Stromal cell of bone marrow (primary cell): ENCODE measurements at places on chromosomes 12 and 14.
A peak's percentile ranks its signal among the peaks of the same experiment; 100 is the strongest.

- DNase-seq, result no peak
These were observed 18.9 kb downstream of the C2CD5 start for GRCh38 chr12:22525426-22525825.

- DNase-seq, result peak; percentile 53
These were observed 28.7 kb downstream of the MLXIP start for GRCh38 chr12:122107261-122107660.

DNA sequence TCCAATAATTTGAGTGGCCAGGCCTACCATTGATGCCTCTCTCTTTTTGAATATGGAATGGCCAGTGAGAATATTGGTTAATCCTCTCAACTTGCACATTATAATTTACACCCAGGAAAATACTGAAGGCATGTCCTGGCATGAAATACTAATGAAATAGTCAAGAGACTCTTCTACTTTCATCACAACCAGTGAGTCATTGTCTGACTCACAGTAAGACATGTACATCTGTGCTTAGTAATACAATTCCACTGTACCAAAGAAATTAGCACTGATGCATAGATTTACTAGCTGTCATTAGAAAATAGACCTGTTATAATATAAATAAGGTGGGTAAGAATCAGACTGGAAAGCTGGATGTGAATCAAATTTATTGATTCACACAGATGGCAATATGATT is 31.6 kb downstream of the KCNC2 start:
- DNase-seq, result peak; percentile 85

GRCh38 chr12:46390304-46390703 is 17.7 kb upstream of the SLC38A2 start:
- no peak for DNase-seq

- no peak for DNase-seq
These were observed 222.6 kb downstream of the NUAK1 start for GRCh38 chr12:105915997-105916759.

- DNase-seq, result no peak
These were observed 65.6 kb upstream of the DLK1 start for GRCh38 chr14:100660882-100661635.

- peak; percentile 9 for DNase-seq
These were observed 96.9 kb upstream of the FGD4 start for GRCh38 chr12:32302218-32303173.

GRCh38 chr14:60807971-60808370 is 73.4 kb downstream of the MNAT1 start:
- DNase-seq, result no peak

DNA sequence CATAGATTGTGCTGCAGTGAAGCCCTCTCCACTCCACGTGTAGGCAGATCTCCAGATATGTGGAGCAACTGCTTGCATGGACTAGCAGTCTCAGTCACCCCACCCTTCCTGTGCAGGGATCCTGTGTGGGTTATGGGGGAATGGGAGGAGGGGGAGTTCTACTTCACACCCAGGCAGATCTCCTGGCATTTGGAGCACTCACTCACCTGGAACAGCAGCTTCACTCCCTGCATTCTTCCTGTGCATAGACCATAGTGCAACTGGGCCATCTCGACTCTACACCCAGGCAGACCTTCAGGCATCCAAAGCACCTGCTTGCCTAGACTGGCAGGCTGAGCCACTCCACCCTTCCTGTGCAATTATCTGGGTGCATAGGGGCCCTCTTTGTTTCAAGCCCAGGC is 96.0 kb upstream of the PCED1B start:
- DNase-seq, result no peak

DNA sequence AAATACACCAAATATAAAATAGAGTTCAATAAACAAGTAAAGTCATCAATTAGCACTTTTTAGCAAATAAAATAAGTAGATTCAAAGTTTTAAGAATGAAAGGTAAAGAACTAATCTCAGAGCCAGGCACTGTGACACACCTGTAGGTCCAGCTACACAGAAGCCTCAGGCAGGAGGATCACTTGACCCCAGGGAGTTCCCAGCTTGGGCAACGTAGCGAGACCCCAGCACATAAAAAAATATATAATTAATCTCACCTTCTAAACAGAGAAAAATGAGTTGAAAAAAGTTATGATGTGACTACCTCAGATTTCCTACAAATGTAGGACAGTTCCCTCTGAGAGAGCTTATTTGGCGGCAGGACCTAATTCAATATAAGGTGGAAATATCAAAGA is 19.3 kb downstream of the DAD1 start:
- no peak for DNase-seq

GRCh38 chr12:45598761-45599160 is 130.7 kb upstream of the ARID2 start:
- DNase-seq, result no peak

DNA sequence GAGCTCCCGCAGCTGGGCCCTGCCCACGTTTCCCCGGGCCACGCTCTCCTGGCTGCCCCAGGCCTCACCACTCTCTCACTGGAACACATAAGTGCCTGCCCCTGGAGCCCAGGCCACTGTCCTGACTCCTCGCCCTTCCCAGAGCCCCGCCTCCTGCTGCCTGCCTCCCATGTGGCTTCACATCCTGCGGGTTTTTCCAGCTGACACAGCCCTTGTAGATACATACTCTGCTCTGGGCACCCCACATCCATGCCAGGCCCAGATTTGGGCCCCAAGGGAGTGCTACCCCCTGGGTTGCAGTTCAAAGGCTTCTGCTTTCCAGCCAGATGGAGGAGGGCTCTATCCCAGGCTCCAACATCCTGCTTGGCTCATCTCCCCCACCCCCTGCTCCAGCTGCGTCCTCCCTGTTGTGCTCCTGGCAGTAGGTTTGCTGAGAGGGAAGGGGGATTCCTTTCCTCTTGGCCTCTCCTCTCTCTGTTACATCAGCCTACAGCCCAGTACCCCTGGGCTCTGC is 60.1 kb downstream of the TSPAN9 start:
- DNase-seq, result no peak

DNA sequence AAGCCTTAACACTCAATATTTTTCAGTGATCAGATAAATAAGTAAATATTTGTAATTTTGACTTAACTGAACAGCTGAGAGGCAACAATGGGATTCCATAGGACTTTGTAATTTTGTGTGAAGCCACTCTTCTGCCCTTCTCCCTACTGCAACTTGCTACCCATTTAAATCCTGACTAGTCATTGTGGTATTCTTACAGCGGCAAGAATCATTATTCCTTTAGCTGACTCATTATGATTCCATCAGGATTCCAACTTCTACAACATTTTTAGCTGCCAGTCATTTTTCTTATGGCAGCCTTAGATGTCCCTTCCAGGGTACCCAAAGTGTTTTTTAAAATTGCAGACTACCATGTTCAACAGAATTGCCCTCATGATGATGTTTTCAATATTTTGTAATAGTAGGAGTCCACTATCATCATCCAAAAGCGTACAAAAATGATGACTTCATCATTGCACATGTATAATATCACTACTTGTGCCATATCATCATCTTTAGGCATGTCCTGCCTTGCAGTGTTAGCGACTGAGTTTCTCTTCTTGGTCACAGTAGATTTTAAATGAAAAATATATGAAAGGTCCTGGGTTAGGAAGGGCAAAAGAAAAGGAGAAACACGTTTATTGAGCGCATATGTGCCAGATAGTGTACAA is 5.1 kb upstream of the MAGOHB start:
- DNase-seq, result peak; percentile 70

DNA sequence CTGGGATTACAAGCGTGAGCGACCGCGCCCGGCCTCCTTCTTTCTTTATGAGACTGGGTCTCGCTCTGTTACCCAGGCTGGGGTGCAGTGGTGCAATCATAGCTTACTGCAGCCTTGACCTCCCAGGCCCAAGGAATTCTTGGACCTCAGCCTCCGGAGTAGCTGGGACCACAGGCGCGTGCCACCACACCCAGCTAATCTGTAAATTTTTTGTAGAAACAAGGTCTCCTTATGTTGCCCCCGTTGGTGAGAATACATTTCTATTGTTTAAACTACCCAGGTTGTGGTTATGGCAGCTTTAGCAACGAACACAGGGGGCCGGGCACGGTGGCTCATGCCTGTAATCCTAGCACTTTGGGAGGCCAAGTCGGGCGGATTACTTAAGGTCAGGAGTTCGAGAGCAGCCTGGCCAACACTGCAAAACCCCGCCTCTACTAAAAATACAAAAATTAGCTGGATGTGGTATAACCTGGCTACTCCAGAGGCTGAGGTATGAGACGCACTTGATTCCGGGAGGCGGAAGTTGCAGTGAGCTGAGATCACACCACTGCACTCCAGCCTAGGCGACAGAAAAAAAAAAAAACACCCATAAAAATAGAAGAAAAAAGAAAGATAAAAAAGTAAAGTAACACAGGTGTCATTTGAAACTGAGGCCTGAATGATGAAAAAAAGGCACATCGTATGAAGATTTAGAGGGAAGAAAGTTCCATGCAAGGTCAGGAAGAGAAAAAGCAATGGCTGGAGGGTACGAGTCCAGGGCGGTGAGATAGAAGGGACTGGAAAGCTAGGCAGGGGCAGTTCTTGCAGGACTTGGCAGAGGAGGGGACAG is 977 bp upstream of the TMEM120B start:
- no peak for DNase-seq

- DNase-seq, result peak; percentile 10
These were observed 9.9 kb downstream of the SPIC start for GRCh38 chr12:101485021-101485420.

- no peak for DNase-seq
These were observed at the start of gene IFNG-AS1 for GRCh38 chr12:67989184-67989920. Gene IFNG-AS1, plus strand, starts transcription at chr12:67989447.

DNA sequence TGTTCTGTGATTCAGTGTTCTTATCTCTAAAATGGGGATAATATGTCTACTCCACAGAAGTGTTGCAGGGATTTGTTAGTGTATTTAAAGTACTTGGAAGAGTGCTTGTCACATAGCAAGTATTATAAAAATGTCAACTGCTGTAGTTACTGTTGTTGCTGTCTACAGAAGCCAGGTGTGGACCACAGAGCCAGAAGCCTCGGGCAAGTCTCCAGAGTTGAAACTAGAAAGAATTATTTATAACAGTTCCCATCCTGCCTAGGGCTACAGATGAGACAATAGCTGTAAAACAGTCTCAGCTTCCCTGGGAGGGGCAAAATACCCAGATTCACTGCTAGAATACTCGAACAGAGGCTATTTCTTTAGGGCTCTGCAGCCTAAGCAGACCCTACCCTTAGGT is 55.4 kb upstream of the FUT8 start:
- DNase-seq, result no peak

GRCh38 chr12:14853961-14854360 is 10.6 kb upstream of the ART4 start:
- DNase-seq, result no peak

DNA sequence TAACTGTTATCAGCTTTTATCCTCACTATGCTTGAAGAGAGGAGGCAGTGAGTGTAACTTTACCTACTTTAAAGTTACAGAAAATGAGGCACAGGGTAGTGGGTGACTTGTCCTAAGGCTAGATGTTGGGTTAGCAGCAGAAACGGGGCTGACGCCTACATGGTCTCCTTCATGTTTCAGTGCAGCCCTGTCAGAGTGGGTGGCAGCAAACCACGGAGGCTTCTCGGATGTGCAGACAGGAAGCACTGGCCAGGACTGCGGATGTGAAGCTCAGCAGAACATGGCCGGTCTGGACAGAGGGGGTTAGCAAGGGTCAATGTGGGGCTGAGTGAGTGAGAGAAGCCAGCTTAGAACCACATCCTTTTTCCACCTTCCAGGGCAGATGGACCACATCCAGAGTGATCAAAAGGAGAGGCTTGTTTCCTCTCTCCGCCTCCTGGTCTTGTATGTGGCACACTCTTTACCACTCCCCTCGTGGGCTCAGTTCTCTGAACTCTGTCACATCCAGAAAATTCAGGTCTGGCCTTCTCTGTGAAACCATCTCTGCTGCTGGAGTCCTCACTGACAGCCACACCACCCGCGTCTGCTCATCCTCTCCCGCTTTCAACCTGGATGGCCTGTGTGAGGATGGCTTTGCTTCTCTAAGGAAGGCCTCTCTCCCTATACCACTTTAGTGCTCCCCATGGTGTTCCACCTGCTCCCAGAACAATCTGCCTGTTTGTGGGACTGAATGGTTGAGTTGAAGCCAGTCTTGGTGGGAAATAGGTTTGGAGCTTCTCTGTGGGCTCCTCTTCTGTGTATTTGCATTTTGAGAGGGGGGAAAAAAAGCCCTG is 14.1 kb downstream of the SUSD6 start:
- no peak for DNase-seq

DNA sequence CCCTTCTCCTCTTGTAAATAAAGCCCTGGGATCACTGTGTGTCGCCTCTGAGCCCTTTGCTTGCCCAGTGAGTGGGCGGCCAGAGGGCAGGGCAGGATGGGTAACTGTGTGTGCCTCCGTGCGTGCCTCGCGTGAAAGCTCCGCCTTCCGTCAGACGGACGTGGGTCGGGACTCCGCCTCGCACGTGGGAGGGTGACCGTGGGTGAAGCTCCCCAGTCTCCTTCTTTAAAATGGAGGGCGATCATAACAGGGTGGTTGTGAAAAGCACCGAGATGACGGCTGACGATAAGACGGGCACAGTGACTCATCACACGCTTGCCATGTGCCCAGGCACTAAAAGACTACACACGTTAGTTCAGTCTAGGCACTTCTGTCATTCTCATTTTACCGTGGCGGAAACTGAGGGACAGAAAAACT is 9.2 kb downstream of the PHB2 start:
- no peak for DNase-seq

GRCh38 chr14:35632676-35633075 is 98.7 kb downstream of the INSM2 start:
- DNase-seq, result peak; percentile 14

DNA sequence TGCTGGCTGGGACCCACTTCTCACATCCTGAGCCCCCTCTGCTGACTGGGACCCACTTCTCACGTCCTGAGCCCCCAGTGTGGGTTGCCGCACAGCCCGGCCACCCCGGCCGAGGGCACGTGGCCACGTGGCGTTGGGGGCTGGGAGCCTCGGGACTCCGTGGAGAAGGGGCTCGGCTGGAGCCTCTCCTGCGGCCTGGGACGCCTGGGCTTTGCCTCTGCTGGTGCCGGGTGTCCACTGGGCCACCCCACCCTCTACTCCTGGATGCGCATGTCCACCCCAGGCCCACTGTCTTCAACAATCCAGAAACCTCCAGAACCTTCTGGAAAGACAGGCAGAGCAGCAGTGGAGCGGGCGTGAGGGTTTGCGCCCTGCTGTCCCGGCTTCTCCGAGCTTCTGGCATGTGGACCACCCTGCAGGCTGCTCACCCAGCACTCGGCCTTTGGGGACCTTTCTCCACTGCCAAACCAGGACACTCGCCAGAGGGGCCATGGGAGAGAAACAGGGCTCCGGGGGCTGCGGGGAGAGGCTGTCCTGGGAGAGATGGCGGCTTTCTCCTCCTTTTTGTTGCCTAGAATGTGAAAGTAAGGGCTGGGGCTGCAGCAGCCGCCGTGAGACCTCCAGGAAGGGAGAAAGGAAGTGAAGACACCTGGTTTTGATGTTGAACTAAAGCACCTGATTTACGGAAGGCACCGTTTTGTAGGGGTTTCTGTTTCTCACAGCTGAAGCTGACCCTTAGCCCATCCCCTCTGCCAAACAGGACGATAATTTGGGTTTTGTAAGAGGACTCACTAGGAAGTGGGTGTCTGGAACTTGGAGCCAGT is 30.0 kb downstream of the NOC4L start:
- no peak for DNase-seq

- no peak for DNase-seq
These were observed 76.6 kb downstream of the SINHCAF start for GRCh38 chr12:31249356-31249755.

GRCh38 chr12:46554460-46554859 is 181.9 kb upstream of the SLC38A2 start:
- DNase-seq, result peak; percentile 41

- DNase-seq, result no peak
These were observed 664 bp downstream of the LRFN5 start for GRCh38 chr14:41607304-41607775.

GRCh38 chr14:91352728-91353692 is 64.6 kb downstream of the CCDC88C start:
- no peak for DNase-seq

GRCh38 chr12:94615260-94616181 is 34.8 kb downstream of the TMCC3 start:
- DNase-seq, result peak; percentile 33
